ENCODE measurements at places on chromosomes 7 and 10.

GRCh38 chr7:55016061-55016745 lies 2.6 kb upstream of the EGFR start:
- no peak for DNase-seq

- no peak for DNase-seq
Measured at GRCh38 chr7:33742999-33743587, 162.2 kb upstream of the BMPER start.

DNA sequence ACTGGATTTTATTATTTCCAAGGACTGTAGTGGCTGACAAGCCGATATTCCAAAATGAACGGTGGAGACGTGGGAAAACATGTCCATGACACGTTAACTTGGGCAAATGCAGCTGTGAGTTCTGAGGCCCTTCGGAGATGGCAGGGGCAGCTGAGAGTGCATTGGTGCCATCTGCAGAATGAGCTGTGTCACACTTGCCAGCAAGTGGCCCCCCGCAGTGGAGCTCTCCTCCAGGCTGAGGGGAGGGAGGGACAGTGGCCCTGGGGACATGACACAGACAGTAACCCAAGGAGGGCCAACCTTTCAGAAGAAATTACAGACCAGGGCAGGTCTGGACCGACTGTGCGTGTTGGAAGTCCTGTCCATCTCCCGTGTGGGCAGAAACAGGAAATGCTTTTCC lies 139.4 kb downstream of the SVIL start:
- no peak for DNase-seq

DNA sequence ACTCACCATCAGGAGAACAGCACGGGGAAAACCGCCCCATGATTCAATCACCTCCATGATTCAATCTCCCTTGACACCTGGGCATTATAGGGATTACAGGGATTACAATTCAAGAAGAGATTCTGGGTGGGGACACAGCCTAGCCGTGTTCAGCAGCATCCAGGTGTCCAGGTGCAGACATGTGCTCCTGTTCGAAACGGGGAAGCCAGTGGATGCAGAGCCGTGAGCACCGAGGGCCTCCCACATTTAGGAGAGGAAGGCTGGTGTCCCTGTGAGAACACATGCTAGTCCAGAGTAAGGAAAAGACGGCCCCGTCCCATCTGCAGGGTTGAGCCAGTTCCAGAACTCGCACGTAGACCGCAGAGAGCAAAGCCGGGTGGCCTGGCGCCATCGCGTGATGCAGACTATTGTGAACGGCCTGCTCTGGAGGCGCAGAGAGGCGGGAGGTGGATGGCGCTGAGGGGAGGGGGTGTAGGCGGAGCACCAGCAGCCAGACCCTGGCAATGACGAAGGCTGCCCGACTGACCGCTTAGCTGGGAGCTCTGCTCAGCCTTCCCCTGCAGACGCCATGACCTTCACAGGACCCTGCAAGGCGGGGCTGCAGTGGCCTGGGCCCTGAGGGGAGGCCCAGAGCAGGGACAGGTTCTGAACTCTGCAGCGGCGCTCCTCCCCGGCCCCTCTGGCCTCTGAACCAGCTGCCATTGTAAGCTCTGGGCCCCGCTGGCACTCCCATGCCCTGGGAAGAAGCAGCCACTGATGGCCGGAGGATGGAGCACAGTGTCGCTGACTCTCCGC lies 141.6 kb upstream of the TCERG1L start:
- peak; percentile 28 for DNase-seq

DNA sequence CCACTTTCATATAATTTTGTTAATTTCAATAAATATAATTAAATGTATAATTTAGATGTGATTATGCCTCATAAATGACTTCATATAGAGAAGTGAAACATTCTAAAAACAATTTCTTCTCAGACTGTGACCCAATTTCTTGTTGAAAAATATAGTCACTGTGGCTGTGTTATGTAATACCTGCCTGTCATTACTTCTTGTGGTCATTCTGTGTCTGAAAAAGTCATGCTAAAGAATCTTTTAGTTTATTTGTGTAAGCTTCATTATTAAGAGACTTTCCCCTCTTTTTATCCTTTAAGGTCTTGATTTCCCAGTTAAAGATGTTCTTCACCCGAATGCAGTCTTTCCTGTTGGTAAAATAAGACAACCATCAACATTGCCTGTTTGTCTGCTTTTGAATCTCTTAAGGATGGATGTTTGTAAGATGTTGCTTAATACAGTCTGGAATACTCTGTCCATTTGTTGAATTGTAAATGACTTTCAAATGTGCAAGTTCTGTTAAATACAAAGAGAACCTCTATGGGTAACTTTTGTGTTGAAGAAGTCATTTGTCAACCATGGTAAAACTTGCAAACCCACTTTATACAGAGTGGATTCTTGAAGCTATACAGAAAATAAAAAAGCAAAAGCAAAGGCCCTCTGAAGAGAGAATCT lies 16.0 kb downstream of the KAT6B start:
- DNase-seq, result no peak

DNA sequence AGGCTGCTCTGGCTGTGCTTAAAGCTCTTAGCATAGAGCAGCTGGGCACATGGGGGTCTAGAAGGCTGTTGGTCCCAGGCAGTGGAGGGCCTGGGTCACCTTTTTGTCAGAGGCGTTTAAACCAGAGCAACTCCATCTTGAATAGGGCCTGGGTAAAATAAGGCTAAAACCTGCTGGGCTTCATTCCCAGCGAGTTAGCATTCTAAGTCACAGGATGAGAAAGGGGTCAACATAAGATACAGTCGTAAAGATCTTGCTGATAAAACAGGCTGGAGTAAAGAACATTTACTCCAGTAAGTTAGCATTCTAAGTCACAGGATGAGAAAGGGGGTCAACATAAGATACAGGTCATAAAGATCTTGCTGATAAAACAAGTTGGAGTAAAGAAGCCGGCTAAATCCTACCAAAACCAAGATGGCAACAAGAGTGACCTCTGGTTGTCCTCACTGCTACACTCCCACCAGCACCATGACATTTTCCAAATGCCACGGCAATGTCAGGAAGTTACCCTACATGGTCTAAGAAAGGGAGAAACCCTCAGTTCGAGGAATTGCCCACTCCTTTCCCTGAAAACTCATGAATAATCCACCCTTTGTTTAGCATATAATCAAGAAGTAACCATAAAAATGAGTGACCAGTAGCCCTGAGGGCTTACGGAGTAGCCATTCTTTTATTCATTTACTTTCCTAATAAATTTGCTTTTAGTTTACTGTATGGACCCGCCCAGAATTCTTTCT lies 96.8 kb upstream of the PCBD1 start:
- DNase-seq, result no peak

DNA sequence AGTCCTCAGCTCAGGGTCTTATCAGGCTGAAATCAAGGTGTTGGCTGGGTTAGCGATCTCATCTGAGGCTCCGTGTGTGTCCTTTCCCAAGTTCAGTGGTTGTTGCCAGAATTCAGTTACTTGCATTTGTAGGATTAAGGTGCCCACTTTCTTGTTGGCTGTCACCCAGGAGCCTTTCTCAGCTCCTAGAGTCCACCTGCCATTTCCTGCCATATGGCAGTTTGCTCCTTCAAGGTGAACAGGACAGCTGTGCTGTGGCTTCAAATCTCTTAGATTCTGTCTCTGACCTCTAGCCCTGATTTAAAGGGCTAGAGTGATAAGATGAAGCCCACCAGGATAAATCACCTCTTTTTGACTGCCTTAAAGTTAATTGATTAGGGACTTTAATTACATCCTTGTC lies 1.0 kb upstream of the HIF1AN start:
- DNase-seq, result no peak

GRCh38 chr10:78578929-78579328 lies 489.8 kb upstream of the ZMIZ1 start:
- DNase-seq, result peak; percentile 39

GRCh38 chr10:42783181-42783549 lies 570 bp downstream of the BMS1 start:
- peak; percentile 32 for DNase-seq

DNA sequence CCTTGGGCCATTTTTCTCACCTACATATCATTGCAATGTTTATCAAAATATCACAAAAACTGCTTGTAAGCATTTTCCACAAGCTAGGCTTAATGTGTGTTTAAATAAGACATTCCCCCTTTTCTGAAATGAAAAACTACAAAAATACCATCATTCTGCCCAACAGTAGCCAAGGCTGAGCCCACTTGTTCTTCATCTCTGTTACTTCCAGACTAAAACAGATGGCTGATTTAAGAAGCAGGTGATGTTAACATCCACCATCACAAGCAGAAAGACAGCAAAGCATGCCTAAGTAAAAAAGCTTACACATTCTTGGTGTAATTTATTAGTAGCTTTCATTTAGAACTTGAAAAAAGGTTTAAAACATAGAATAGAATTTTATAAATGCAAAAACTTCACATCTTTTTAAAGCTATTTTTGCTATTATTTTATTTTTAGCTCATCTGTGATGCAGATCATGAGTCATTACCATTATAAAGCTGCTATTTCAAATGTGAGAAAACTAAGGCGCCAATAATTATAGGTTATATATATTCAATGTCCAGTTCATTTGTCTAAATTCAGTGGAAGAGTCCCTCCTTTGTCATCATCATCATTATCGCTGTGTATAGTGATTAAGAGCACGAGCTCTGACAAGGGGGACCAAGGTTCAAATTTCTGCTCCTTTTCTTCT lies 109.4 kb downstream of the RELN start:
- no peak for DNase-seq

GRCh38 chr7:104296900-104297299 lies 31.5 kb upstream of the LHFPL3 start:
- no peak for DNase-seq

DNA sequence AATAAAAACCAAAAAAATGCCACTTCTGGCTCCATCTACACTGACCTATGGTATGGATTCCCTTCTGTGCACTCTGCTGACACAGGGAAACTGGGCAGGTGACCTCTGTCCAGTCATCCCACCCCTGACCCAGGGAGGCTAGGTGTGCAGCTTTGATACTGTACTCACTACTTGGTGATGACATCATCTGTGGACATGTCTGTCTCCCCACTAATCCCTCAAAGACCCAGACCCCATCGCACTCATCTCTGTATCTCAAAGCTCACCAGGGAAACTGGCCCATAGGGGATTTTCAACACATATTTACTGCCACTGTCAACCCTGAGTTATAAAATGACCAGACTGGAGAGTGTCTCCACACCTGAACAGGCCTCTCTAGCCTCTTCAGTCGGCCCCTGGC lies 10.6 kb downstream of the SGMS1 start:
- DNase-seq, result no peak

GRCh38 chr10:116364868-116365267 lies 40.6 kb downstream of the CCDC172 start:
- DNase-seq, result no peak

DNA sequence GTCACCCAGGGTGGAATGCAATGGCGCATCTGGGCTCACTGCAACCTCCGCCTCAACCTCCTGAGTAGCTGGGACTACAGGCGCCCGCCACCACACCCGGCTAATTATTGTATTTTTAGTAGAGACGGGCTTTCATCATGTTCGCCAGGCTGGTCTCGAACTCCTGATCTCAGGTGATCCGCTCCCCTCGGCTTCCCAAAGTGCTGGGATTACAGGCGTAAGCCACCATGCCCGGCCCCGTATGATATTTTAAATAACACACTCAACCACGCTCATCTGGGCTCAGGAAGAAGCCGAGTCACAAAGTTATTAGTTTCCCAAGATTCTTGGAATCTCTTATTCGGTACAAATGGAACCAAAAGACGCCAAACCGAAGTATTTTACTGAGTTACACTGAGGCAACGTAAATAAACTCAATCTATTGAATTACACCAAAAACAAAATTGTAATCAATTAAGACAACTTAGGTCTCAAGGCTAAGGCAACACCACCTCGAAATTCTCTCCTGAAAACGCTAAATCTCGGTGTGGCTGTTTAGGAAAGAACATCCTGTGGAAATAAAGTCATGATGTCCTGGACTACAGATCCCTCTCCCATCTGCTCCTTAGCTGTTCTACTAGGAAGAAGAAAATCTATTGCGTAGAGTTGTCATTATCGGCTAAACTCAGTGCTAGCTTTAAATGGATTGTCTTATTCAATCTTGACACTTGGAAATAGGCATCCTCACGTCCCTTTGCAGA lies 910 bp downstream of the ARHGAP19 start:
- DNase-seq, result no peak

- no peak for DNase-seq
Measured at GRCh38 chr7:100896732-100897608, 1.3 kb upstream of the ACHE start.

DNA sequence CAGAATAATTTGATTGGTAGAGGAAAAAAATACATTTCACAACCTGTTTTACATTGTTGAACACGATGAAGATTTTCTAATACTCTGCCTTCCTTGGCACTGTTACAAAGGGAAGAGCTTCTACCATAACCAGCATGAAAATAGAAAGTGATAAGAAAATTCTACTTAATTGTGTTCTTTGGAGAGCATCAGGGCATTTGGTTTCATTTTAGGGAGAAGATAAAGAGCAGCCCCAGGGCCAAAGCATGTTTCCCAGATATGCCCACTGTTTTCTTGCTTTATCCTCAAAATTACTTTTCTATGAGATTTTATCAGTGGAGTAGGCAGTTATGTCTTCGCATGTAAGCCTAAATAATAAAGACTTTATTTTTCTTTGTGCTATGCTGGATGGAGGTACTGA lies 9.5 kb downstream of the CHRM2 start:
- DNase-seq, result no peak

- DNase-seq, result no peak
Measured at GRCh38 chr7:67900456-67900855, 903.8 kb downstream of the TYW1 start.

DNA sequence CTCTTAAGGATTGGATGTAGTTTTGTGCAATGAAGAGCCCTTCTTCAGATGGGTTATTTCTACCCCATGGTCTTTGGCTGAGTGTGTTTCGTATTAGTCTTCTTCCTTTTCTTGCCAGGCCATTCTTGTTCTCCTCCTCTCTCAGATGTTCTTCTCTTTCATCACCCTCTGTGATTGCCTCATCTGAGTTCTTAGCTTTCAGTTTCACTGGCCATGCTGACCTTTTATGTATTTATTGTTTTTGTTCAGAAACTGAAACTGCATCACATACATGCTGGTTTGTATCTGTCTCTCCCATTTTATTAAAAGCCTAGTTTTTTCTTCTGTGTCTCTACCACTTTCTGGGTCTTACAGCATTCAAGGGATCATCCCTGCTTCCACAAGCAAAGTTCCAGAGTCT lies 21.7 kb upstream of the PCGF5 start:
- peak; percentile 68 for DNase-seq

DNA sequence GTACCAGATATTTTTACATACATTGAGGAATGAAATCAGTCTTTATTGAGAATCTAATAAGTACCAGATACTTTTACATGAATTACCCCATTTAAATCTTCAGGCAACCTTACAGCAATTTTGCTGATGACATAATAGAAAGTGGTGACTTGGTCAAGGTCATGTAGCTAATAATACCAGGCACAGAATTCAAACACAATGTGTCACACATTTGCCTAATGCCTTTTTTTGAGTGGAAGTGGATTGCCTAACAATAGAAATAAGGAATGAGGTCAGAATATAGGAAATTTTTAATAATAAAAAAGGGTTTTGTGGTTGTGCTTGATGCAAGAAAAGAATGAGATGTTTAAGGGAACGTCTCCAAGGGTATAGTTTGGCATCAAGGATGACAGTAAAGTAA lies 466.6 kb upstream of the IGFBP3 start:
- DNase-seq, result peak; percentile 73

- DNase-seq, result no peak
Measured at GRCh38 chr7:27103489-27104226, 1.2 kb upstream of the HOXA2 start.

All from fibroblast of skin of right quadriceps (primary cell).